Mammary epithelial cell (primary cell): ENCODE measurements at places on chromosomes 7 and 10.

GRCh38 chr7:17660116-17660515 lies 280.2 kb downstream of the SNX13 start:
- peak; percentile 52 for DNase-seq

DNA sequence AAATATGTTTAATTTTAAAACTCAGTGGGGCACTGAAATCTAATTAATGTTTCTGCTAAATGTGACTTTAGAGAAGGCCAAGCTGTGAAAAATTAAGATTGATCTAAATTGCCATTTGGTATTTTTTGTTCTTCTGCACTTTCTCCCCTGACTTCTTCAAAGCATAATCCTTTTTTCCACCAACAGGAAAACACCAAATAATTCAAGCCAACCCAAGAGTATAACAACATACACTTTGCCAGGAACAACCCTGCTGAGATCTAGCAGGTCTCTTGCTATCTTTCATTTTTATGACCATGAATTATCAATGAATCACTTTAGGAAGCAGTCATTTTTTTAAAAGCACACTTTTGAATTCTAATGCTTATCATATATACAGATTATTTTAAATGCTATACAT lies 100.1 kb downstream of the USP6NL start:
- DNase-seq: no peak

GRCh38 chr7:44958645-44959344 lies 20.0 kb downstream of the MYO1G start:
- no peak for DNase-seq

DNA sequence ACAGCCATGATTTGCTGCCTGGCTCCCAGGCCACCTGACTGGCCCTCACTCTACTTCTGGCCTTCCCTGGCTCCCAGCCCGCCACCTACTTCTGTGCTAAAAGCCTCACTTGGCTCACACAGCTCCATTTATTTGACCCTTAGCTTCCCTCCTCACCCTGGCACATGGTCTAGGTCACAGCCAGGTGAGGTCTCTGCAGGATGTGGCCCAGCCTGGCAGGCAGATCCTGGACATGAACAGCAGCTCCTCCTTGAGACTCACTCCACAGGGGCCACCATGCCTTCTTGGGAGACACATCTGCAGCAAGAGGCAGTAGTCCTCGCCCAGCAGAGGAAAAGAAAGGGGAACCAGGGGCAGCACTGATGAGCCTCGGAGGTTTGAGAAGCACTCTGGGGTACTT lies 64.6 kb downstream of the GRID1 start:
- no peak for DNase-seq

DNA sequence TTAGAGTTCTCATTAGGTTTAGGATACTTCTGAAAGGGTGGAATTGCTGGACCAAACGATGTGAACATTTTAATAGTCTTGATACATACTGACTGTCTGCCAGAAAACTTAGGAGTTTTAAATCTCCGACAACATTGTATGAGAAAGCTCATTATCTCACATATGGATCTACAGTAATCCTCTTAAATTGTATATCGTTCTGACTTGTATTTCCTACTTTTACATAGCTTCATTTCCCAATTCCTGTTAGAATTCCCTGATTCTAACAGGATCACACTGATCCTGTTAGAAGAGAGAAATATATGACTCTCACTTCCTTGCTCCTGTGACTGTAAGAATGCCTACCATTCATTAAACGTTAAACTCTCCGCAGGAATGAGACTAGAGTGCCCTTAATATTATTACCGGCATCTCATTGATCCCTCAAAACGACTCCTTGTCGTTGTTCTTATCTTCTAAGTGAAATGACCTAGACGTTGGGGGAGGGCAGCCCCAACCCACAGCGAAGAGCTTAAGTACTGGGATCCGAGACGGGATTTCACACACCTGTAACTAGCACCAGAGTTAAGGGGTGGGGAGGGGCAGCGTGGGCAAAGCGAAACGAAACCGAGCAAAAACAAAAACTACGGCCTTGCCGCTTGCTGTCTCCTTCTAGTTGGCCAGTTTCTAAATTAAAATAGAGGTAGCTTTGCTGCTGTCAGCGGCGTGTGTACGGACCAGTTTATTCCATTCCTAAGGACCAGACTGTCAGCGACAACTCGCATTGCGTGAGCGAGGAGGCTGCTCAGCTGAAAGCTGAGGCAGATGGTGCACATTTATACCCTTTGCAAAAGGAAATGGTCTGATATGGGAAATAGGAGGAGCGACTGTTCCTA lies 678 bp upstream of the TMEM106B start:
- no peak for DNase-seq

DNA sequence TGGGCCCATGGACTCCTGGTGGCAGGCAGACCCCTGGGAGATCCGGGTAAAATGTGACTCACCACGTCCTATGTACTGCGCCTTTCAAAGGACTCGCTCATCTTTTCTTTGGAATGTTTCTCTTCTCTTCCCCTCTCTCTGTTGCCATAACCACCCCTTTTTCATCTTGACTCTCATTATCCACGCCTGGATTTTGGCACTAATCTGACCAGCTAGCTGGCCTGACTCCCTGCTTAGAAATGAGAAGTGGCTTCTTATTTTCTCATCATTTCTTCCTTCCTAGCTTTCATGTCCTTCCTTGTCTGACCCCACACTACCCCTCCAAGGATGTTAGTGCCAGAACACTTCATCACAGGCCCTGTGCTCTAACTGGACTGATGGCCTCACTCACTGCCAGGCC lies 98.0 kb upstream of the FAM171A1 start:
- DNase-seq: no peak

GRCh38 chr10:44985175-44985681 lies 6.6 kb upstream of the DEPP1 start:
- no peak for DNase-seq

GRCh38 chr10:11446864-11447263 lies 164.6 kb downstream of the USP6NL start:
- DNase-seq: no peak

- DNase-seq: no peak
Measured at GRCh38 chr10:102419269-102420180, 940 bp upstream of the PSD start.

DNA sequence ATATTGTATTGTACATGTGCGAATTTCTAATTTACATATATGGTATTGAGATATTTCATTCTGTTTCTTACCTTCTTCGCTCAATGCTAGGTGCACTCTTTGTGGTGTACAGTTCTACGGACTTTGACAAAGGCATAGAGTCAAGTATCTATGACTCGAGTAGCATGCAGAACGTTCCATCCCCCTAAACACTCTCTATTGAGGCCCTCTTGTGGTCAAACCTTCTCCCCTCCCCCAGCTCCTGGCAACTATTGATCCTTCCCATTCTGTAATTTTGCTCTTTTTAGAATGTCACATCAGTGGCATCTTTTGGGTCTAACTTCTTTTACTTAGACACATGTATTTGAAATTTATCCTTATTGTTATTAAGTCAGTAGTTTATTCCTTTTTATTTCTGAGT lies 30.7 kb upstream of the GDF10 start:
- no peak for DNase-seq

DNA sequence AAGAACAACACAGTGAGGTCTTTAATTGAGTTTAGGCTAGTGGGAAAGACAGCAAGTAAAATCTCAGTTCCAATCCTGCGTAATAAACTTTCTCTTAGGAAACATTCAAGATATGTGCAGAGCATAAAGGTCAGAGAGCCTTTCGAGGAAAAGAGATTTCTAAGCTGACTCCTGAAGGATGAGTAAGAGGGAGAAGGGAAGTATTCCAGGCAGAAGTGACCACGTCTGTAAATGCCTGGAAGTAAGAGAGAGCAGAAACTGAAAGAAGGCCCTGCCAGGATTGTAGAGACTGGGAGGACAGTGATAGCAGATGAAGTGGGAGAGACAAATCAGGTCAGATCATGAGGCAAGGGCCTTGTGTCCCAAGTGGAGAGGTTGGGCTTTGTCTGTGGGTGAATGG lies 41.8 kb downstream of the PNLIPRP3 start:
- DNase-seq: no peak

GRCh38 chr10:126315494-126316177 lies 72.6 kb downstream of the ADAM12 start:
- no peak for DNase-seq

- DNase-seq: no peak
Measured at GRCh38 chr10:100696477-100696901, 48.9 kb upstream of the PAX2 start.

DNA sequence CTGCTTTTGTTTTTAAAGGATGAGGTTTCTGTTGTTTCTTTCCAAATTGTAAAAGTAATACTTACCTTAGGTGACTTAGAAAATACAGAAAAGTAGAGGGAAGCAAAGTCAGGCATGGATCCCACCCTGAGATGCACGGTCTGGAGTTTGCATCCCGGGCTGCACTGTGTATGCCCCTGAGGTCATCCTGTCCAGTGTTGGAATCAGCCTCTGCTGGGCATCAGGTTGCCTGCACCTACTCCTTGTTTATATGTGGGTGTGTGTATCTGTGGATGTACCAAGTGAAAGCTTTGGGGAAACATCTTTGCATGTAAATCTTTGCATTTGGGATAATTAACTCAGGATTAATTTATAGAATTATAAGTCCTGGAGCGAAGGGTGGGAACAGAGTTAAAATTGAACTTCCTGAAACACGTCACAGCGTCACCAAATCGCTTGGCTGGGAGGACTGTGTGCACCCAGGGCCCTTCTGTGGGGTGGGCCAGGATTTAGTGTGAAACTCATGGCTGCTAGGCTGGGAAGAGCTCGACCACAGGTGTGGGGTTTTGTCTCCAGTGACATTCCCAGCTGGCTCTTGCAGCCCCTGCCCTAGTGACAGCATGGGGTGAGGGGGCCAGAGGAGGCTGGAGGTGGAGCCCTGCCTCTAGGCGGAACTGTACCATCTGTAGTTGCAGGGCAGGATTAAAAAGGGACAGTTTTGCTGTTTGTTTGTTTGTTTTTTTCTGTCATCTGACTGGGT lies 27.9 kb downstream of the GTF2IRD1 start:
- no peak for DNase-seq

GRCh38 chr7:135825406-135825805 lies 76.8 kb upstream of the FAM180A start:
- DNase-seq: no peak

GRCh38 chr7:42183547-42183946 lies 53.5 kb downstream of the GLI3 start:
- DNase-seq: no peak

DNA sequence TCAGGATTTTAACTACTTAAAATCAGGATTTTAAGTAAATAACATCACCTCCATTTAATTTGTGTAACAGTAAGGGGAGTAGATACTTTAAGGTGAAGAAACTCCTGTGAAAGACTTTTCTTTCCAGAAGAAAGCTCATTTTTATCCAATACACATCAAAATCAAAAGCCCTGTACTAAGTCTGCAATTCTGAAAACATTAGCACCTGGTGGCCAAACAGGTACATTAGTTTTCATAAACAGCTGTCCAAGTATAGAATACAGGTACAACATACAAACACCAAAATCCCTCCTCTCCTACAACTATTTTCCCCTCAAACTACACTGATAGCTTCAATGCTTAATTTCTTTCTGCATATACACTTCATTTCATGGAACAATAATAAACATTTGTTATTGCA lies 22.9 kb downstream of the FAM3C start:
- no peak for DNase-seq

GRCh38 chr10:88707429-88708155 lies 1.5 kb downstream of the LIPK start:
- DNase-seq: peak; percentile 92

DNA sequence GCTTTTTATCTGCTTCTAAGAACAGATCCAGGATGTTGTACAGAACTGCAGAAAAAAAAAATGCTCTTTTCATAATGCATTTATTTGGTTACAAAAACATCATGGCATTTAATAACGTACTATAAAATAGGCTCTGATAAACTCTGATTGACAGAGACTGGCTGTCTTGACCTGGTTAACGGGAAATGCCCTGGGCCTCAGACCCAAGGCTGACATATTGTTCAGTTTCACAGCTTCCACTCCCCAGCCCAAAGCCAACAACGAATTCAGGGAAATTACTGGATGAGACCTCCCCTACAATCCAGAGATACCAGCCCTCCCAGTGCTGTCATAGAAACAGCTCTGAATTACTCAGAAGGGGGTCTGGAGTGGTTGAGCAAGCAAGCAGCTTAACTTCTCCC lies 260.1 kb downstream of the CREB5 start:
- no peak for DNase-seq

GRCh38 chr7:38311329-38311937 lies 38.0 kb upstream of the TARP start:
- DNase-seq: no peak

GRCh38 chr7:91181949-91182348 lies 82.3 kb upstream of the FZD1 start:
- peak; percentile 35 for DNase-seq

DNA sequence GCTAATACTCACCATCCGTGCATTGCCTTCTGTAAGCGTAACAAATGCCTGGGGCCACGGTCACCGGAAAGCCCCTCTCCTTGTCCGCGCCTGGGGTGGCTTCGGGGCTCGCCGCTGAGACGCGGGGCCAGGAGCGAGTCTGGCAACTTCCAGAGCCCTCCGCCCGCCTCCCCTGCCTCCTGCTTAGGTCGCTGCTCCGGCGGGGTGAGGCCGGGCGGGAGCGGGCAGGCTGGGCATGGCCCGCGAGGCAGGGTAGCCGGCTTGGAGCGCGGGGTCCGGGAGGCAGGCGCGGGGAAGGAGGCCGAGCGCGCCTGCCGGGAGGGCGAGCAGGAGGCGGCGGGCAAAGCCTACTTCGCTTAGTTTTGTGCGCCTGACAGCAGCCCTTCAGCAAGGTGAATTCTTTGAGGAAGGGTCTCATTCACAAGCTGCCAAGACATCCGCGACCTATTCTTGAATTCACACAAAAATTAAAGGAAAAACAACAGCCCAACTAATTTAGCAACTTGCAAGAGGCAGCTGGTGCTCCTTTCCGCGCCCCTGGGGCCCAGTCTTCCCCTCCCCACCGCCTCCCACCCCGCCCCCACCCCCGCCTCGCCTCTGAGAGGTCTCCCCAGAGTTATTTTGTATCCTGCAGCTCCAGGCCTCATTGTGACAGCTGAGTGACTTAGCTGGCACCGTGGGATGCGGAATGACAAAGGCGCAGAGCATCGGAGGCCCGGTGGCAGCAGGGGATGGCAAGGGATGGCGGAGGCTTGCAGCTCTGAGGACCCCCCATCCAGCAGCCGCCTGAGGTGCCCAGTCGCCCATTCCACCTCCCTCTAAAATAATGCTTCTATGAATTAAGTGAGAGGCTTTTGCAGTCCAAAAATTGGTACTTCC lies 12.8 kb upstream of the KAT6B start:
- no peak for DNase-seq

- DNase-seq: peak; percentile 60
Measured at GRCh38 chr10:8927705-8928104, 873.2 kb downstream of the GATA3 start.

DNA sequence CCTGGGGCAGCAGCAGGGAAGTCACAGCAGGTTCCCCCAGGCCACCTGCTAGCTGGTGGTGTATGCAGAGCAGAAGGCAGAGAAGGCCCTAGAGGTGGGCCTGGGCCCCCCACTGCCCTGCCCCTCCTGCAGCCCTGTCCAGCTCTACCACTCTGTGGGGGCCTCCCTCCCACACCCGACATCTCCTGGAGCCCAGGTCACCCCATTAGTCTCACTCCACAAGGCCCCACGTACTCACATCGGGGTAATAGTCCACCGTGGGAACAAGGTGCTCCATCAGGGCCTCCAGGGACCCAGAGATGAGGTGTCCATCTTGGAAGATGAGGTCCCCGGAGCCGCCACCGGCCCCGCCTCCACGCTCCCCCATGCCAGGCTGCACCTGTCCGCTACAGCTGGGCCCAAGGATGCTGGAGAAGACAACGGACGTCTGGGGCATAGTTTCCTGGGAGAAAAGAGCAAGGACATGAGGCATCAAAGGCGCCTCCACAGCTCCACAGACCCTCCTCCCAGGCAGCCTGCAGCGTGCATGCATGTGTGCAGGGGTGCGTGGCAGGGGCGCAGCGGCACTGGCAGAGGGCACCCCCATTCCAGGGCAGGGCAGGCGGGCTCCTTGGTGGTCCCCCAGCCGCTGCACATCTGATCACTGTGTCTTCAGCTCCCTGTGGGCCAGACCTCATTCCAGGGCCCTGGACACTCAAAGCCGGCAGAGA lies 61.0 kb downstream of the RASGEF1A start:
- DNase-seq: no peak
